ENCODE measurements at places on chromosomes 4 and X.
A peak's percentile ranks its signal among the peaks of the same experiment; 100 is the strongest.

DNA sequence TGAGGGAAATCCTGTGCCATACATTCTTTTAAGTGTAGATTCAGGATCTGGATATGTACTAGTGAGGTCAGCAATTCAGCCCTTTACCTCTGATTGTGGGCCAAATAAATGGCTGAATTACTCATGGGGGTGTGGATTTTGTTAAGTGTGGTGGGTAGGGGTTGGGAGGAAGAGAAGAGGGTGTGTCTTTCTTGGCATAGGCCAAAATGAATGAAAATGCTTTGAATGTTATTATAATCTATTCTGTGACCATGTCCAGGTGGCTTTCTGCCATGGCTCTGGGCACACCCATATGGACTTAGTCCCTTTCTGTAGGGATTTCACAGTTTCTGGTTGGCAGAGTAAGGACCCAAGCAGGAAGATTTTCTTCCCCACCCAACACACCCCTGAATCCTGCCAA is 244.3 kb downstream of the CBR4 start:
- no peak for DNase-seq

- no peak for DNase-seq
Observed at GRCh38 chr4:4837316-4837715, 22.1 kb upstream of the MSX1 start.

DNA sequence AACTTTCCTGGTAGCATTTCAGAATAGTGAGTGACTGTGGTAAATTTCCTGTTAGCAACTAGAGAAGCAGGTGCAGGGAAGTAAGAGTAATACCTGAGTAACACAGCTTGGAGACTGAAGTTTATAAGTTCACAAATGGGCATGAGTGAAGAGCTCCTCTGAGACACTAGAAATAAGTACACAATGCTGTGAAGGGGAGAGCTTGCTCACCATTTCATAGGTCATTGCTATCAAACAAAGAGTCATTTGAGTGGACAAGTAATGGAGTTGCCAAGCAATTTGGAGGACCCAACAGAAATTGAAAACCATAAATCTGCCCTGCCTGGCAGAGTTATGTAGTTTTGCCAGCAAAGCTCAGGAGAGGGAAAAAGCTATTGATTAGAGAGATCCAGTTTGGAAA is 523.6 kb downstream of the TRAM1L1 start:
- DNase-seq: no peak

DNA sequence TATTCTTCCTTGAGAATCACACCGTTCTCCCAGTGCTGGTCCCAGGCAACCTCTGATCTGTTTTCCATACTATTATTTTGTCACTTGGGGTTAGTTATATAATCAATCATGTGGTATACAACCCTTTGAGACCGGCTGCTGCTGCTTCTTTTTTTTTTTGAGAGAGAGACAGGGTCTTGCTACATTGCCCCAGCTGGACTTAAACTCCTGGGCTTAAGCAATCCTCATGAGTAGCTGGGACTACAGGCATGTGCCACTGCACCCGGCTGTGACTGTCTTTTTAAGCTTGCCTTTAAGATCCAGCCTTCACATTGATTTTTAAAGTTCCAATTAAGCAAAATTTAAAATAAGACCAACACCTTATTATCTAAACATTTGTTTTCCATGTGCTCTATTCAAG is 86.7 kb upstream of the EXOC1L start:
- no peak for DNase-seq

GRCh38 chr4:8396762-8397406 is 43.6 kb downstream of the ACOX3 start:
- DNase-seq: no peak

DNA sequence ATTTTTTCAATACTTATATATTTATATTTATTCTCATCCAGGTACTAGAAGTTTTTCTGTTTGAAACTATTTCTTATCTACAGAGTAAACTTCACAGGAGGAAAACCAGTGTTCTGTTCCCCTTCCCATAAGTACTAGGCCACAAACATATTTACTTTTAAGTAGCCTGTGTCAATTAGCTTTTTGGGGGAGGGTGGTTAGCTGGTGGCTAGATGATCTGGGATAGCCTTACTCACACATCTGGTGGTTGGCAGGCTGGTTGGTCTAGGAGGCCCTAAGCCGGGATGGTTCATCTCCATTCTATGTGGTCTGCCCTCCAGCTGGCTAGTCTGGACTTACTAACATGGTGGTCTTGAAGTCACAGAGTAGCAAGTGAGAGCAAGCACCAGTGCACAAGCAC is 6.2 kb downstream of the JADE3 start:
- no peak for DNase-seq

GRCh38 chrX:68175562-68175961 is 257.7 kb downstream of the OPHN1 start:
- no peak for DNase-seq

- no peak for DNase-seq
Observed at GRCh38 chrX:107442914-107443527, 6.4 kb upstream of the FRMPD3 start.

- no peak for DNase-seq
Observed at GRCh38 chr4:76896614-76897535, 1.1 kb downstream of the SOWAHB start.

DNA sequence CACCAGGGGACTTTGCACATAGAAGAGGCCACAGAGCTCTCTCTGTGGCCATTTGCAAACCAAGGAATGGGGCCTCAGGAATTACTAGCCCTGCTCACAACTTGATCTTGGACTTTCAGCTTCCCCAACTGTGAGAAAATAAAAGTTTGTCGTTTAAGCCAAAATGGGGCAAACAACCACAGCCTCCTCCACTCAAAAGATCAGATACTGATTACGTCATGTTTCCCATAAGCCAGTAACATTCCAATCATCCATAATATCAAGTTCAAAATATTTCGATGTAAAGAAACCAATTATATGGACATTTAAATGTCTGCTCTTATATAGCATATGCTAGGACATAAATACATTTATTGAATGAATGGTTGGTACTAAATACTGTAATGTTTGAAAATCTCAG is 307.5 kb upstream of the HAND2 start:
- DNase-seq: no peak

GRCh38 chr4:115986573-115986972 is 873.2 kb upstream of the NDST4 start:
- no peak for DNase-seq

- peak; percentile 59 for DNase-seq
Observed at GRCh38 chrX:66728818-66729271, 90.0 kb upstream of the EDA2R start.

DNA sequence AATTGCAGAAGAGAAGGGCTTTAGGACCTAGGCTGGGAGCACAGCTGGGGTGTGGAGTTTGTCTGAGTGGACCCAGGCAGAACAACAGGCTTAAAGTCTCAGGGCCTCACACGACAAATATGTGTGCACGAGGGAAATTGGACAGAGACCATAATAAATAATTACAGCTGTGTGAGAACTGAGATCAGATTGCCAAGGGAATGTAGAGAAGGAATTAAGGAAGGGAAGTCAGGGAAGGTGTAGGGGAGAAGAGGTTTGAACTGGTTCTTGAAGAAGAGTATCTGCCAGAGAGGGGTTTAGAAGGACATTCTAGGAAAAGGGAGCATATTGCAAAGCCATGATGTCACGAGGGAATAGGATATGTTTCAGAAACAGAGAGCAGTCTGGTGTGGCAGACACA is 120.7 kb upstream of the TSPAN5 start:
- no peak for DNase-seq

GRCh38 chrX:10576186-10576585 is 44.2 kb downstream of the MID1 start:
- no peak for DNase-seq

DNA sequence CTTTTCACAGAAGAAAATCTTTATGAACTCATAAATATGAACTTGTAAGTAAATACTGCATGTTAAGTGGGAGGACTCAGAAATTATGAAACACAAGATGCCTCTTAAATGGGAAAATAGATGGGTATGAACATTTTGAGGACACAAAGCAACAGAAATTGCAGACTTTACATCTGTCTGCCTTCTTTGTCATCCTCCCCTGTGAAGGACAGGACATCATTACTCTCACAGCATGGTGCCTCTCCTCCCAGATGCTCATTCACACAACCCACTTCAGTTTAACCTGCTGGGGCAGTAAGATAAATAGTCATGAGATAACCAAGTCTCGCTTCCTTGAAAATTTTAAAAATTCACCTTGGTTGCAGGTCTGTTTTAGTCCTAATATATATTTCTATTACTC is 144.5 kb downstream of the APBB2 start:
- DNase-seq: no peak

DNA sequence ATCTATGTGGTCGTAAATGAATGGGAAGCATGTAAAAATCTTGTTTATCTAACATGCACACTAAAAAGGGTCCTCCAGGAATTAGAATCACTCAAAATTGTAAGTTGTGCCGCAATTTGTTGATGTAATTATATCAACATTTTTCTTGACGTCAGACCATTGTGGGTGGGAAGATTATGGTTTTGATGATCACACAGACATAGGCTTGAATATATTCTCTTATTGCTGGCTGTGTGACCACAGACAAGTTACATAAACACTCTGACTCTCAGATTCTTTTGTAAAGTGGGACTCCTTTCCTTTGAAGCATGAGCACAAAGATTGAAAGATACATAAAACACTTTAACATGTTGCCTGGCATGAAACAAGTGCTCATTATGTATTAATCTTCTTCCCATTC is 51.5 kb downstream of the IL1RAPL1 start:
- DNase-seq: no peak

DNA sequence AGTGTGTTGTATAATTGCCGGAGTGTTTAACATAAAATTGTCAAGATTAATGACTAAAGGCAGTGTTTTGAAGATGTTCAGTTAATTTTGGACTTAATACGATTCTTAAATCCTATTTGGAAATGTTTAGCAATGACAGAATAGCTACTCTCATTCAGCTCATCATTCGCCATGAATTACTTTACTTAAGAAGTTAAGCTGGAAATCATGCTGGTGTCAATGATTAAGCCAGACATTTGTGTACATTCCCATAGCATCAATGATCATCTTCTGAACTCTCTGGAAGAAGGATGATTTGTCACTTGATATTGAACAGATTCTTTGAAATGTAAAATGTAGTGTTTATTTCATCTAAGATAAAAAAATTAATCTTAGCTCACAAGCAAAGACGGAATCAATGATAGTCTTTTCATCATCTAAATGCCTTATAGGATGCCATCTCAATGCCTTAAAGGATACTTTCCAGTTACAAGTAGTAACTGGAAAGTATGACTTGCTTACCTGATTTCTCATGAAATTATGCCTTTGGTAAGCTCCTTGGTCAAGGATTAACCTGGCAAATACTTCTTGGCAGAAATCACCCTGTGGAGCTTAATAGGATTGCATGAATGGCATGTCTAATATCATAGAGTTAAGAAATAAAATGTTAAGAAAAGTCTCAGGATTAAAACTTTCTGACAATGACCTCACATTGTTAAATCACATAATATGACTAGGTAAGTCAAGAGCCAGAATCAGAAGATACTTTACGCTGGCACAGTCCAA is 515.5 kb upstream of the AGA start:
- DNase-seq: no peak

All from activated CD4-positive, alpha-beta T cell treated with anti-CD3 and anti-CD28 coated beads, Interleukin-10, Interleukin-2, amounts not matched to agents 100 ng/mL and 50 ng/mL, durations not matched to agents 16 hours and 8 hours (primary cell).